GM04504 (cell line): ENCODE measurements at places on chromosomes 1 and 21.

DNA sequence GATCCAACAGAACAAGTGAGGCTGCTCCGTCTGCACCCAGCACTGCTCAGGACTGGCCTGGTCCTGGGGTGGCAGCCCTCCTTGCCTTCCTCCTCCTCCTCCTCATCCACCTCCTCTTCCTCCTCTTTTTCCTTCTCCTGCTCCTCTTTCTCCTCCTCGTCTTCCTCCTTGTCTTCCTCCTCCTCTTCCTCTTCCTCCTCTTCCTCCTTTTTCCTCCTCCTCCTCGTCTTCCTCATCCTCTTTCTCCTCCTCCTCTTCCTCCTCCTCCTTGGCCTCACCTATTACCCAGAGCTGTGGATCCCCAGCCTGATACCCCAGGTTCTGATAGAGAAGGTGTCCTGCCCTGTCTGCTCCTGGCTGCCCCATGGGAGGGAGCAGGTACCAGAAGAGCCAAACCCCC, 16.6 kb upstream of the MFN2 start:
- DNase-seq = no peak

GRCh38 chr1:182406012-182406411, 5.5 kb upstream of the TEDDM1 start:
- no peak for DNase-seq

DNA sequence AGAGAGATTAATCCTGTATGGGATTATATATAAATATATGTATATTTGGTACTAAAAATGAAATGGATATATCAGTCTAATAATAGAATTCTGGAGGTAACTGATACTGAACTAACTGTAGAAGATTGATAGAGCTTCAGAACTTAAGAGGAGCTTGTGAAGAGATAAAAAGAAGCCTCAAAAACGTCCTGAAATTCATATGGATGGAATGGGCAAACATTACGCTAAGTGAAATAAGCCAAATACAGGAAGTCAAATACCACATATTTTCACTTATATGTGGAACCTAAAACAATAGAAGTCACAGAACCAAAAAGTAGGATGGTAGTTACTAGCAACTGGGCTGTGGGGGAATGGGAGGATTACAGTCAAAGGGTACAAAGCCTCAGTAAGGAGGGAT, 36.0 kb upstream of the ADGRL4 start:
- DNase-seq = no peak

- no peak for DNase-seq
These were observed 166.8 kb downstream of the HIVEP3 start for GRCh38 chr1:41751804-41752513.

- peak; percentile 89 for DNase-seq
These were observed at the start of gene CREB3L4 for GRCh38 chr1:153967107-153967999. TSS of gene CREB3L4 (plus strand) at chr1:153967902. CDS start at chr1:153968526, 624 bp downstream.

DNA sequence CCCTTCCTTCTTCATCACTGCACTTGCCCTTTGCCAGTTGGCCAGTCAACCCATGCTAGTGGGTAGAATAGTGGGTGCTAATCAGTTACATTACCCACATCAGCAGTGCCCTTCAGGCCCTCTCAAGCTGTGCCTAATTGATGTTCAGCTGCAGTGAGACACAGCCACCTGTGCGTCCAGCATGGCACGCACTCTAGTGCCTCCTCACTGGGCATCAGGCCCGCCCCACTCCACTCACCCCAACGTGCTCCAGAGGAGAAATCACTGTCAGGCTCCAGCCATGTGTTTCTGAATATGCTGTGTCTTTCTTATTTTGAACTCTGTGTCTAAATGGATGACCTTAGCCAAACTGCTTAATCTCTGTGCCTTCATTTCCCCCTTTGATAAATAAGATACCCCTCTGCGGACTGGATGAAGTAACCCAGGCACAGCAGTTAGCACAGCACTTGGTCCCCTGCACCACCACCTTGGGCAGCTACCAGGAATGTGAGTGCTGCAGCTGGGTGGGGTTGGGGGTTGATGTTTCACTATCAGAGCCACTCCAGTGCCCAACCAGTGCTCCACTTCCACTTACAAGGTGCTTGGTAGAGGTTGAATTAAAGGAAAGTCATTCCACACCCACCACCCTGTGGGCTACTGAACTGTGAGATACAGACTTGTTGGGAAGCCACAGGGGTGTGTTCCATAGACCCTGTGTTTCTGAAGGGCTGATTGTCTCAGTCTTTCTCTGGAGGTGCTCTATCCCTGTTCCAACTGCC, 8.9 kb upstream of the ADORA3 start:
- DNase-seq = no peak

GRCh38 chr1:166169182-166169581, 2.4 kb upstream of the FAM78B start:
- DNase-seq = no peak

DNA sequence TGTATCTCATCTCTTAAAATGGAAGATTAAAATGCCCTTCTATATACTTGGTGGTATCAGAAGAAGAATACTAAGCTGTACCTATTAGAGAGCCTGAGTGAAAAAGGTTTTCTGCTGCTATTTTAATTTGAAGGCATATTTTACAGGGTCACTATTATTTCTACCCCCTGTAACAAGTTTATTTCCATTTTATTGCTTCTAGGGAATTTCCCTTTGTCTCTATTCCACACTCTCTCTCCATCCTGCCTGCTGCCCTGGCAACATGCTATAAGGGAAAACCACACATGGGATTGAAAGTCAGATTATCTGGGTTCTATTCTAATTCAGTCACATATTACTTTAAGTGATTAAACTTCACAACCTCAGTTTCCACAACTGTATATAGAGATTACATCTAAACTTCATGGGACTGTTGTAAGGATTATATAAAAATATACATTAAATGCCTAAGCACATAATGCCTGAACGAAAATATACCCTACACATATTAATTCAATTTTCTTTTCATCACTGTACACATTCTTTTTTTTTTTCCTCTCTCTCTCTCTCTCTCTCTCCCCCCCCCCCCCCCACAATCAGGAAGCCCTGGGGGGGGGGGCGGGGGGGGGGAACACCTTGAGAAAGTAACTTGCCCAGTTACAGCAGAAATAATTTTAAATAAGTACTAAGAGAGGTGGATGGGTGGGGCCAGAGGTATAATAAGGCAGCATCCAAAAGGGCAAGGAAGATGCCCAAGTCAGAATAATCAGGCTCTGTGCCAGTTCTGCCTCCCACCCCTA, 51.5 kb downstream of the LUZP1 start:
- no peak for DNase-seq

DNA sequence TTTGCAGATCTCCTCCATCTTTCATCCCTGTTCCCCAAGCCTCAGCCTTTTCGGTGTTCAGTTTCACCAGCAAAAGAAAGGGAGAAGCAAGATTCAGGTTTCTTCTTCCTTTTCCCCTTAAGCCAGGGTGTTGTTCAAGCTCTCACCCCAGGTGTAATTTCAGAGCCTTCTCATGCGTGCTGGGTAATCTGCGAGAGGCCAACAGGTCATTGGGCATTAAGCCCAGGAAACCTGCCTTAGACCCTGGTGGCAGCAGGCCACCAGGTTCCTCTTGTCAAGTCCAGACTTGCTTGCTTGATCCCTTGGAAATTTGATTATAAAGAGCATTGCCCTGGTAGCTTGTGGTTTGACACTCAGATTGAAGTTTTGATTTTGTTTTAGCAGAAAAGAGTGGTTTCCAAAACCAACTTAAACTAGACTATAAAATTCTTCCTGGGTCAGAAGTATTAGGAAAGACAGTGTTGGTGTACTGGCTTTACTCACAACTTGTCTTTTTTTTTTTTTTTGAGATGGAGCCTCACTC, 6.9 kb downstream of the AKR1A1 start:
- DNase-seq = no peak

DNA sequence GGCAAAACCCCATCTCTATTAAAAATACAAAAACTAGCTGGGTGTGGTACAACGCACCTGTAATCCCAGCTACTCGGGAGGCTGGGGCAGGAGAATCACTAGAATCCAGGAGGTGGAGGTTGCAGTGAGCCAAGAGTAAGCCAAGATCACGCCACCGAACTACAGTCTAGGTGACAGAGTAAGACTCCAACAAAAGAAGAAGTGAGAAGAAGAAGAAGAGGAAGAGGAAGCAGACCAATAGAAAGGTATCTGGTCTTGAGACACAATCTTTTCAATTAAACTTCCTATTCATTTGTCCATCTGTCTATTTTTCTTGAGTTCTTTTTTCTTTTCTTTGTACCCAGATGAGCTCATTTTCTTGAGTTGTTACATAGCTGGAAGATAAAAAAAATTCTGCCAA, 55.7 kb upstream of the ACADM start:
- DNase-seq = no peak

DNA sequence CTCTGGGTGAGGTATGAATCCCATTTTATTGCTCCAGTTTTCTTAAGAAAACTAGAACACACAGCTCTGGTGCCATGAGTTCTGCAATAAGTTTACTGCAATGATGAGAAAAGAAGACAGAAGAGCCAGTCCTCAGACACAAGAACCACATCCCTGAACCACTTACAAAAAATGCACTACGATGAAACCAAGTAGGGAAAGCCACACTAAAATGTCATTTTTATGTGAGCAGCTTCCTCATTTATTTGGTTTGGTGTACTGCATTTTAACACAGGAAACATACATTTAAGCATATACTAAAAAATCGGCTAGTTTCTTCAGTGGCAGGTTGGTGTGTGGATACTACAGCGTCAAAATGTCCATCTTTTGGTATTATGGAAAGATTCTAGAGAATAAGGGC, 95.9 kb downstream of the PTPN14 start:
- no peak for DNase-seq

DNA sequence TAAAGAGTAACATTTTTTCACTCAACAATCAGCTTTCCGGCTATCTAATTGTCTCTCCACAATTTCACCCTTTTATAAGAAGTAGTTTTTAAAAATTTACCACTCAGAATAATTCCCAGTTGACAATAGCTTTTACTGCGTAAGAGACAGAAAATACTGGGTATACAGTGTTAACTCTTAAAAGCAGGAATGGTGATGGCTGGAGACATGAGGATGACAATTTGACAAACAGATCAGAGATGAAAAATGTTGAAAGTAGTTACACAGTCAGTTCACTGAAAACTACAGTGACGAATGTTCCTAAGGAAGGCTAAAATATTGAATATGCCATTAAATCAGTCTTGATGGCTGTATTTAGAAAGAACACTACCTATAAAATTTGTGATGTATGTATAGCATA, 1146.8 kb upstream of the B3GALT2 start:
- DNase-seq = no peak

GRCh38 chr1:85111695-85112094, 63.4 kb upstream of the MCOLN3 start:
- DNase-seq = no peak

GRCh38 chr1:91553177-91553591, 52.5 kb downstream of the CDC7 start:
- peak; percentile 57 for DNase-seq

DNA sequence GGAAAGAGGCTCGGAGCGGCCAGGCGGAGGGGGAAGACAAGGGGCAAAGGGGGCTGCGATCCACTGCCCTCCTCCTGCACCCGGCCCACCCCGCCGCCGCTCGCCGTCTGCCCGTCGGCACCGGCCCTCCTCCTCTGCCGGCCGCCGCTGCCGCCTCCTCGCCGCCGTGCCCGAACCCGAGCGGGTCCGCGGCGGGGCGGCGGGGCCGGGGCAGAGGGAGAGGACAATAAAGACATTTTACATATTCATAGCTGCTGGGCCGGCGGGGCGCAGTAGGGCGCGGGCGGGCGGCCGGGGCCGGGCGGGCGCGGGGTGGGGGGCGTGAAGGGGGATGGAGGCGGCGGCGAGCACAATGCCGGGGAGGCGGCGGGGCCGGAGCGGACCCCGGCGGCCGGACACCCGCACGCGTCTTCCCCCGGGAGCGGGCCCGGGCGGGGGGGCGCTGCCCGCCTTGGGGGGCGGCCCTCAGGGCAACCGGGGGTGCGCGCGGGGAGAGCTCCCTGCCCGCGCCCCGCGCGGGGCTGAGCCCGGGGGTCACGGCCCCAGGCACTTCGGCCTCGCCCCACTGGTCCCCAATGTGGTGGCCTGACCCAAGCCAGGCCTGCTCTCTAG, 546 bp downstream of the POU2F1 start:
- no peak for DNase-seq

- no peak for DNase-seq
These were observed 25.5 kb upstream of the RCC1 start for GRCh38 chr1:28480308-28480707.

- no peak for DNase-seq
These were observed 367.4 kb downstream of the RPS6KC1 start for GRCh38 chr1:213418268-213419071.

DNA sequence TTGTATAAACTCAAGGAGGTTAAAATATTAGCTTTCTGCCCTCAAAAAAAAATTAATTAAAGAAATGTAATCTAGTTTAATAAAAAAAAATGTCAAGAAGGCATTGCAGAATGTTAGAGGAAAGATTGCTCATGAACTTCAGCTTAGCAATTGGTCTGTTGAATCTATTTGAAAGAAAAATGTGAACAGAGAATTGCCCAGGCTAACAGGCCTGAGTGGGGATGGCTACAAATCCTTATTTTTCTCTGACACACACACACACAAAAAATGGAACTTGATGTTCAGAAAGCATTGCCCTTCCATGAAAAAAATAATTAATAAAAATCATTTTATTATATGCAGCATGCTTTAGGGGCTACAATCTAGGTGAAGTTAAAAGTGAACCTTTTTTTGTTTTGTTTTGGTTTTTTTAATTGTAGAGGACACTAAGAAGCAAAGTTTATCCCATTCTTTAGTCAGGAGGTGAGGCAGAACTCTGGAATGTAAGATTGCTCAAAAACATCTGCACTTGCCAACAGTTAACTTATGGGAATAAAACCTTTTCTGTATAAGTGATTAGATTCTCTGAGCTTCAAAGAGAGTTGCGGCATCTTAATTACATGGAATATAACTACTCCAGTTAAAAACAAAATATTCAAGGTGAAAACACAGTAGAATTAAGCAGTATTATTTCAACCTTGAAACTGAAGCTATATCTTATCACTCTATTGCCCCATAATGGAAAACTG, 658.5 kb upstream of the ADGRL2 start:
- DNase-seq = no peak

DNA sequence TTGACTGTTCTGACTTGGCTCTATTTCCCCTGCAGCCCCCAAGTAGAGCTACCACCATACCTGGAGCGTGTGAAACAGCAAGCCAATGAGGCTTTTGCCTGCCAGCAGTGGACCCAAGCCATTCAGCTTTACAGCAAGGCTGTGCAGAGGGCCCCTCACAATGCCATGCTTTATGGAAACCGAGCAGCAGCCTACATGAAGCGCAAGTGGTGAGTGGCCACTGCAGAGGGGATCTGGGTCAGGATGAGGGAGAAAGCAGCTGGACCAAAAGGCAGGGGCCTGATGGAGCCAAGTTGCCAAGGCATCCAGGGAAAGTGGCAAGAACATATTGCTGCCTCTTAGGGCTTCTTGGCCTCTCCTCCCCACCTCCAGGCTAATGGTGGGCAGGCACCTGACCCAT, 24.1 kb upstream of the TMEM222 start:
- DNase-seq = no peak
